Stimulated activated CD4-positive, alpha-beta T cell treated with anti-CD3 and anti-CD28 coated beads, Interleukin-1b, Interleukin-23, amount 100 ng/mL, for 1 hour (primary cell): ENCODE measurements at places on chromosomes 2 and 18.

GRCh38 chr18:80157708-80158343, 48.8 kb downstream of the ADNP2 start:
- peak; percentile 45 for DNase-seq

DNA sequence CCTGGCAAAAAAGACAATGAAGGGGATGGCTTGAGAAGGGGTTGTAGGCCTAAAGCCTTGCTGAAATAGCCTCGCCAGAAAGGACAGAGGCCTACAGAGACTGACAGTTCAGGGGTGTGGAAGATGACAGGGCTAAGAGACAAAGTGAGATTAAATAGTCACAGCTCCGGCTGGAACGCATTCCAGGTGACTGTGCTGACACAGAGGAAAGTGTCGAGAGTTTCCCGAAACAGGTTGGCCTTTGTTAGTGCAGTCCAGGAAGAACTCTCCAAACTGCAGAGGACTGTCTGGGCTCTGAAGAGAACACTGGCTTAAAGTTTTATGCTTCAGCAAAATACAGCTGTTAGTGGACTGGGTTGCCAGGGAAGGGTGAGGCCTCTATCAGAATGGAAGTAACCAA, 52.8 kb downstream of the METTL4 start:
- DNase-seq, result no peak

- no peak for DNase-seq
Observed at GRCh38 chr2:40394031-40394430, 57.9 kb downstream of the SLC8A1 start.

- DNase-seq, result no peak
Observed at GRCh38 chr2:95329891-95330793, 33.0 kb downstream of the KCNIP3 start.

DNA sequence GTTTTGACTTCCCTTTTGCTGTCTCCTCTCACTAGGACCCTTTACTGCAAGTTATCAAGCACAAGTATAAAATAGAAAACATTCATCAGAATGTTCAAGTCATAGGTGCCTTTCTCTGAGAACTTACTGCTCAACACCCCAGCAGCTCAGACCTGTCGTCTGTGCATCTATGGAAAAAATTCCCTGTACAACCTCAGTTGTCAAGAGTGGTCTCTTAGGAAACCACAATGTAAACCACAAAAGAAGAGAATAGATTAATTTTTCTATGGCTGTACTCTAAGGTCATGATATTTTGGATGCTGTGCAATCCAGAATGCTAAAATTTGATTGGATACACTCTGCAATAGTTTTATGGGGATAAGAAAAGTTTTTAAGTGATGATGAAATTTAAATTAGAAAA, 84.1 kb downstream of the RBMS1 start:
- no peak for DNase-seq

DNA sequence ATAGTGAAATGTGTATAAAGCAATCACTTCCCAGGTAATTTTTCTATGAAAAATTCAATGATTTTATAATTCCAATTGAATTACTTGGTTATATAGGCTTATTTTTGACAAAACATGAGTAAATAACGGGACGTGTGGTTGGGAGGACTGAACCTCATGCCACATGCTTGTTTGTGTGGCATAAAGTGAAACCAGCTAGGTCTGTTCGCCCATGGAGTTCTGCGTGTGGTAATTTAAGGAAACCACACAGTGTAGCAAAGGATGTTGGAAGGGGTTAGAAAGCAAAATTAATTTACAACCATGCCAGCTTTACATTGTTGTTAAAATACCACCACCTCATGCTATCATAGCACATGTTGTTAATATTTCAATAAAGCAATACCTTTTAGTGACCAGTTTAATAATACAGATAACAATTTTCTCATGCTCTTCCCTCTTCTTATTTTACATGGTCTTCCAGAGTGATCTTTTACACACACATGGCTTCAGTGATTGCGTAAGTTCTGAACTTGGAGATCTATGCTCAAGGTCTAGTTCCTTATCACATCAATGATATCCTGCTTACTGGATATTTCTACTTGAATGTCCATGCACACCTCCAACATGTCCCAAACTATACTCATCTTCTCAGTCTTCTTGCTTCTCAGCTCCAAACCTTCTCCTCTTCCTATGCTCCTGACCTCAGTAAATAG, 156.4 kb upstream of the ITGA4 start:
- no peak for DNase-seq

- no peak for DNase-seq
Observed at GRCh38 chr2:200319548-200320337, 13.2 kb downstream of the SPATS2L start.

DNA sequence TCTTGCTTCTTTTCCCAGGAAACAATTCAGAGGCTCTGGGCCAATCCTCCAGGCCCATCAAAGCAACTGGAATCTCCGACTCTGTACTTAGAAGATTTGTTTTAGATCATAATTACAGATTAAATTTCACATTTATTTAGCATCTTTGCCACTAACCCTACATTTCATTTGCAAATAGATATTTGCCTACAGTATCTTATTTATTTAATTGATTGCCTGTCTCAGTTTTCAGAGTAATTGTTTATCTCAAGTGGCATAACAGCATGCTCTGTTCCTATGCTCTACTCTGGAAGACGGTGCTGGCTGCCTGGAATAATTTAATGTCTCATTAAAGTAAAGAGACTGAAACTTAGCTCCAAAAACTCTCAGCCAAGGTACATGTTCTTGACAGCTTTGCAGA, 213.4 kb downstream of the HNMT start:
- no peak for DNase-seq

- no peak for DNase-seq
Observed at GRCh38 chr2:83386549-83386948, 1072.5 kb downstream of the SUCLG1 start.
